ENCODE measurements at places on chromosomes 2 and 18. TPM values are rescaled to one million over a fixed set of nuclear protein-coding genes. Genes with fewer than 3 reads are reported as not detected.

DNA sequence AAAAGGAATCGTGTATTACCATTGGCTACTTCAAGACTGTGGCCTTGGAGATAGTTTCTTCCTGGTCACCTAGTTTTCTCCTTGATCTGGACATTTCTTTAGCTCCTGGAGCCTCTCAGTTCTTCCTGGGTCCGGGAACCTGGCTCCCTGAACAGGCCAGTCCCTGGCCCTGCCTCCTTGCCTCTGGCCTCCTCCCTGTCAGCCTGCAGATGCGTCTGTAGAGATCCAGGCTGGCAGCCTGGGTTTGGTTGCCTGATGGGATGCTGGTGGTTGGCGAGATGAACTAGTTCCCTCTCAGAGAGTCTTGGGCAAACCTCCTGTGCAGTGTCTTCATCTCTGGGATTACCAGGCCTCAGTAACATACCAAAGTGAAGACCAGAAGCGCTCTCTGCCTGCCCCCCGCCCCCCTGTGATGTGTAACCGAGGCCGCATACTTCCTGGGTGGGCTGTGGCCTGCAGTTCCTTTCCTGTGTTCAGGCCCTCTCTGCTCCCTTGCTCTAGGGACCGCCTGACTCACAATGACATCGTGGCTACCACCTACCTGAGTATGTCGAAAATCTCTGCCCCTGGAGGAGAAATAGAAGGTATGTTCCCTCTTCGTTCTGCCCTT lies 85.4 kb downstream of the DYSF start:
- no peak for DNase-seq

GRCh38 chr2:45406621-45407020 lies 204.4 kb downstream of the SRBD1 start:
- DNase-seq = no peak

DNA sequence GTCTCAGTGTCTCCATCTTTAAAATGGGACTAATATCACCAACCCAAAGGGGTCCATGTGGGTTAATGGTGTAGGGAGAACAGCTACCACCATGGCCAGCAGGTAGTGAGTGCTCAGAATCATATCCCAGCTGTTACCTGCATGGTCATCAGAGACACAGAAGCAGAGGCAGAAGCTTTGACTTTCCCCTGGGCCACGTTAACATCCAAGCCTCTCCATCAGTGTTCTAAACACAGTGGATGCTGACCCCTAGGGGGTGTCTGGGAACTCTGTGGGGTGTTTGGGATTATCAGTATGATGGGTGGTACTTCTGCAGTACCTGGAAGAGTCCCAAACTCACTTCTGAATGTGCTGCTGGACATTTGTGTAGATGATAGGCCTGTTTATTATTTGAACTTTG lies 93.6 kb downstream of the GYPC start:
- DNase-seq = no peak

GRCh38 chr2:64932371-64933216 lies 56.6 kb upstream of the SLC1A4 start:
- DNase-seq = no peak

GRCh38 chr2:127067620-127068350 lies 39.2 kb downstream of the BIN1 start:
- peak; percentile 50 for DNase-seq

DNA sequence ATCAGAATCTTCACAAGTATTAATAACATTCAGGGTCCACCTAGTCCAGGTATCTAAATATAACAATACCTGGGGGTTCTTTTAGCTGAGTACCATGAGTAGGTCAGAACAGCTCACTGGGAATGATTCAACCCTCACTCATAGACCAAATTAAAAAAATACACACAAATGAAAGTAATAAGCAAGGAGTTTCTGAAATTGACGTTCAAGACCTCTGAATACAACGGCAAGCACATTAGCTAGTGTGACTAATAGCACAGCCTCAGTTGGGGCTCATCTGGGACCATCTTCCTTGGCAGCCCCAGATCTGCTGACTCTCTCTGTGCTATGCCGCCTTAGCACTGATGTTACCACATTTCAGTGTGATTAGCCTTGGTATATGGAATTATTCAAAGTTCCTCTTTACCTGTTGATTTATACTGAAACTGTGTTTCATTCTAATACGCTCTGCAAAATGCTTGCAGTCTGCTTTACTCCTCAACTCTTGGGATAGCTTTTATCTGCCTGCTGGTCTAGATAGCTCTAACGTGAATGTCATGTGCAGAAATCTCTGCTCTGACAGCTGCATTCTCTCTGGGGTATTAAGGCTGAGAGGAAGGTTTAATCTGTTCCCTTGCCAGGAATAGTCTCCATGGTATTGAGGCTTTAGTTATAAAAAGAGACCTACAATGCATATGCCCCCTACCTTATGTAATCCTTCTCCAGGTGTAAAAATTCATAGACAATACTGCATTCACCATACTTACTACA lies 153.3 kb downstream of the METTL4 start:
- no peak for DNase-seq

DNA sequence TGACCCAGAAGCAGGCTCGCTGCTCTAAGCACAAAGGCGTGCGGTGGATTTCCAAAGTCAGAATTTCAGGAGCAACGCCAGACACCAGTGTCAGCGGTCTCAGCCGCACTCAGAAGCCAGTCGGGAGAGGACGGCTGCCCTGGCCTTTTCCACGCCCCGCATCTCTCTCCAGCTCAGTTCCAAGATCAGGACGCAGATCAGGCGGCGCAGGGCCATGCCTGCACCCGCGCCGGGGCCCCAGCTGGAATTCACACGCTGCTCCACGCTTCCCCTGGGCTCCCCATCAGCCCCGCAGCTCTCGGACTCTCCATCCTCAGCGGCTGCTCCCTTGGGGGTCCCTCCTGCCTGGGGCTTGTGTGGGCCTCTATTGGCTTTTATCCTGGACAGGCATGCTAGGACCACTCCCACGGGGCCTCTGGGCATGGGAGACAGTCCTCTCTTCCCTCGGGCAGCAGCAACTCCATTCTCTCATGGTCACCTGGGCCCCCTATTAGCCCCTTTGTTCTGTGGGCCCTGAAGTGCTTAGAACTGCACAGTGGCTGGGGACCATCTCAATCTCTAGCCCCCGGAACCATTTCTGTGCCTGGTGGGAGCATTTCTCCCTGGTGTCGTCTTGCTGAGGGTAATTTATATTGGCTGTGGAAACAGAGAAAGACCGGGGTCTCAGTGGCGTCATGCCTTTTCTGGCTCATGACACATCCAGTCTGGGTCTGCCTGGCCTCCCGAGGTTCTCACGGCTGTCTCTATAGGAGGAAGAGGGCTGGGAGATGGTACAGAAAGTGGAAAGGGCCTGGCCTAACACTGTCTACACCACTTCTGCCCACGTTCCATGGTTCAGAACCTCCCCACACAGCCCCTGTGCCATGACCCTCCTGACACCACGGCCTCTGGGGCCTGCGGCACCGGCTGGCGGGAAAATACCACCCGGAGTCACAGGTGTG lies 14.9 kb upstream of the TMEM18 start:
- DNase-seq = no peak

- no peak for DNase-seq
Measured at GRCh38 chr2:195456771-195457170, 200.3 kb upstream of the SLC39A10 start.

DNA sequence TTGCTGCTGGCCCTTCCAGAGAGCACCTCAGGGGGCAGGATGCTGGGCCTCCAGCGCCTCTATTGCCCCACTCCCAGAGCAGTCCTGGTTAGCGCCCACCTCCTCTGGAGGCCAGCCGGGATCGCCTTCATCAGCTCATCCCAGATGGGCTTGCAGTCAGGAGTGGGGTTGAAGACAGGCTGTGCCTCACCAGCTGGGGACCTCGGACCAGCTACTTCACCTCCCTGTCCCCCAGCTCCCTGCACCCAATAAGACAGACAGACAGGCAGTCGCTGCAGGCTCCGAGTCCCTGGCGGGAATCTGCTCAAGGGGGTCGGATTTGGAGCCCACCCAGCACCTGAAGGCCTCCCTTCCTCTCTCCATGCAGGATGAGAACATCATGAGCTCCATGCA lies 18.9 kb upstream of the FAHD2A start:
- no peak for DNase-seq

- DNase-seq = no peak
Measured at GRCh38 chr18:11902522-11903292, 5.4 kb downstream of the MPPE1 start.

GRCh38 chr2:197972061-197972460 lies 167.7 kb downstream of the PLCL1 start:
- DNase-seq = peak; percentile 18

- peak; percentile 87 for DNase-seq
Measured at GRCh38 chr2:215921895-215922294, 91.5 kb downstream of the MREG start.

DNA sequence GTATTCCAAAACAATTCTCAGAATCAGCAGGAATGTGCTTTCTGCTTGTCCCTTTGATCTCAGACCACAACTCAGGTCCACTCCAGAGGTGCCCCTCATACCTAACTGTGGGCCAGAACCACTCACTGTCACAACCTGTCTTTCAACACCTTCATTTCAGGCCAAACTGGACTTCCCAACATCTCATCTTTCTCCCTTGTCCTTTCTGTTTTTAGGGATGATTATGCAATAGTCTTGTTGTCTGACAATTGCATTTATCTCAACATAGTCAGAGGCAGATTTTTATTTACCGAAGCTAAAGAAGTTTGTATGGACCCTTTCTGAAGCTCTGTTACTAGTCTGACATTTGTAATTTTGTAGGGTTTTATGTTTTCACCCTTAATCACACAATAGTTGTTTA lies 95.9 kb downstream of the EPHA4 start:
- DNase-seq = no peak

DNA sequence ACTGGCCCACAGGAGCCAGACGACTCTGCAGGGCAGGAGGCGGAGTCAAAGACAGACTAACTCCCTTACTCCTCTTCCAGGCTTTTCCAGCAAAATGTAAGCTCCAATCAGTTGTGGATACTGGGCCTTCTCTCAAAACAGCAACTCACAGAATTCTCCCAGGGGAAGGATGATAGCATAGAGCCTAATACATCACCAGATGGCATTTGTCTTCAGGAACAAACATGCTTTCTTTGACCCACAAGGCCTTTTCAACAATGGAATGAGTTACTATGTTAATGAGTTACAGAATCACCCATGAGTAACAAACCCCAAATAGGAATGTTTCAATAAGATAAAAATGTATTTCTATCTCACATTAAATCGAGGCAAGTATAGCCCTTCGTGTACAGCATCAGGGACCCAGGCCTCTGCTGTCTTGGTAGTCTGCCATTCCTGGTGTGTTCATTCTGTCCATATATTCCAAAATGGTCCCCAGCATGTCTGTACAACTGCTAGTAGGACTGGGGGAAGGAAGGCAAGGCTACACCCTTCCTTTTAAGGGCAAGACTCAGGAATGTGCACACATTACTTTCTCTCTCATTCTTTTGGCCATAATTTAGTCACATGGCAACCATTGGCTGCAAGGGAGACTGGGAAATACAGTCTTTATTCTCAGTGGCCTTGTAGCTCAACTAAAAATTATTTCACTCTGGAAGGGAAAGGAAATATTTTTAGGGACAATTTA lies 76.4 kb downstream of the BOD1L2 start:
- DNase-seq = peak; percentile 97

- no peak for DNase-seq
Measured at GRCh38 chr18:3451989-3452749, 2.2 kb downstream of the TGIF1 start.

DNA sequence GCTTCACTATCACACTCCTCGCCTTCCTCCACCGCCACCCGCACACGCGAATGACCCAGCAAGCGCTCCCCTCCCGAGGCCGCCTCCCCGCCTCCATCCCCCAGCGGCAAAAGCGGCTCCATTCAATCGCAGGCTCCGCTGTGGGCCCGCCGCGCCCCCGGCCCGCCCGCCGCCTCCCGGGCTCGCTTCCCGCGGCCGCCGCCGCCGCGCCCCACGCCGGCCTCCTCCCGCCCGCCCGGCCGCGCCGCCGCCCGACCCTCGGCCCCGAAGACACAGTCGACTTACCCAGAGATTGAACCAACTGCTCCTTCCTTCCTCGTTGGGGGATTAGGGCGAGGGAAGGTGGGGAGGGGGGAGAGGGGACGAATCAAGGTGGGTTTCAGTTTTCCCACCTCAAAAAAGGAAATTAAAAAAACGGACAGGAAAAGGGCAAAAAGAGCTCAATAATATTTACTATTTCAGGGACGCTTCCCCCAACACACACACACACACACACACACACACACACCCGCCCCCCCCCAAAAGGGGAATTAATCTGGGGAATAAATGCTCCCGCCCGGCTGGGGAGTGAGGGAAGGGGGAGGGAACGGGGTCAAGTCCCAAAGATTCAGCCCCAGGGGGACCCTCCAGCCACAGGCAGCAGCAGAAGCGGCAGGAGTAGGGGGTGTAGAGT lies 743 bp downstream of the XPO1 start:
- no peak for DNase-seq

DNA sequence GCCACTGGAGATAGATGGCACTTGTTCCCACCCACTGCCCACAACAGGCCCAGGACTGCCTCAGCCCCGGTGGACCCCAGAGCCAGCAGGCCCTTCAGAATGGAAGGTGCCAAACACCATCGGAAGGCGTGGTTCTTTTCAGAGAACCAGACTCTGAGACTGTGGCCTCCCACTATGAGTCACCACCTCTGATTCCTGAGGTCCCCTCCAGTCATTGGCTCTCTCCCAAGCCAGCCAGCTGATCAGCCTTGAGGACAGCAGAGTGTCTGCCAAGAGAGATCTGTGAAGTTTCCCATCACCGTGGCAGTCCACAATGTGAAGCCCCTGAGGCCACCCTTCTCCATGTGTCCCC lies 10.4 kb upstream of the MAP3K2 start:
- peak; percentile 93 for DNase-seq

GRCh38 chr2:3741867-3742602 lies 38.7 kb downstream of the DCDC2C start:
- no peak for DNase-seq

GRCh38 chr2:120878970-120879369 lies 143.3 kb downstream of the GLI2 start:
- no peak for DNase-seq

GRCh38 chr2:201208563-201209252 lies 25.8 kb downstream of the CASP10 start:
- DNase-seq = no peak

DNA sequence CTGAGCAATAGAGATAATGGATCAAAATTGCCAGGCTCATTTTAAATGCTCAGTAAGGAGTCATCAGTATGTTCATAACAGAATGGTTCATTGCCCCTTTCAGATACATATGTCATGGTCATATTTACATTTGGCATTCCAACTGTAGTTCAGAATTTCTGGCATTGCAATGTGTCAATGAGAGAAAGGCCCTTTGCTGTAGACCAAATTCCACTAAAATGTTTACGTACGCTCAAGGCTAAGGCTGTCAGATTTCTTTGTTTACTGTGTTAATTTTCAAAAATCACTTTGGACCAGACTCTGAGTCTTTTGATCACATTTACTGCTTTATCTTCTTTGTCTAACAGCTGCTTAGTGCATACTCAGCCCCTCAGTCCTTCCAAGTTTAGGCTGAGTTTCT lies 213.5 kb downstream of the PIK3C3 start:
- DNase-seq = no peak

The RBM43 gene
- total RNA-seq = 10.4 TPM

The KCNIP3 gene
- total RNA-seq = 47.4 TPM

The SCYGR4 gene
- total RNA-seq = not detected

The POU3F3 gene
- 32.8 TPM for total RNA-seq

The HES6 gene
- total RNA-seq = 15.6 TPM
